CD4-positive, alpha-beta memory T cell (primary cell): ENCODE measurements at places on chromosomes 12 and 14.

DNA sequence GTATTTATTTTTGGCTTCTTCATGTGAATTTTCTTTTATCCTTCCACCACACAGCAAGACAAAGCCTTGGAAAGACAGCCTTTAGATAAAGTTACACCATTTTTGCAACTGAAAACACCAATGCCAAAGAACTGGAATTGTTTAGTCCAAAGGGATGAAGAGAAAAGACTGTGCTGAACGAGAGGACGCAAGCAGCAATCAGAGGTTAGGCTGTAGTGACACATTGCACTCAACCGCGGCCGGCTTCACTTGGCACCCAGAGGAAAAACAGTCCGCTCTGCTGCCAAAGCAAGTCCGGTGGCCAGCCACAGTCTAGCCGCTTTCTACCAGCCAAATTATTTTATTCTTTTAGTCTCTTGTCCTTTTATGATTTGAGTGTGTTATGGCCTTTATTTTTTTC is 49.1 kb upstream of the KCNJ8 start:
- no peak for DNase-seq

- DNase-seq: no peak
Observed at GRCh38 chr12:20364501-20364900, 3.8 kb upstream of the PDE3A start.

GRCh38 chr12:63037746-63038712 is 103.1 kb upstream of the PPM1H start:
- DNase-seq: no peak

DNA sequence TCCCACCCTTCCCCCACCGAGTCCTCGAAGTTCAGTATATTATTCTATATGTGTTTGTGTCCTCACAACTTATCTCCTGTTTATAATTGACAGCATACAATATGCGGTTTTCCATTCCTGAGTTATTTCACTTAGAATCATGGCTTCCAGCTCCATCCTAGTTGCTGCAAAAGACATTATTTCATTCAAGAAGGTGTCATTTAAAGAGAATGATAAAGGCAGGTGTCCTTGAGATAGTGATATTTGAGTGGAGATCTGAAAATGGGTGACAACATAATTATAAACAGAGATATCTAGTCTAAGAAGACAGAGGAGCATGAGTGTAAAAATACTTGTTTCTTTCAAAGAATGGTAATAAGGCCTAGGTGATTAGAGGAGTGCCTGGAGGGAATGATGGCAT is 876.8 kb downstream of the SLC6A15 start:
- no peak for DNase-seq

DNA sequence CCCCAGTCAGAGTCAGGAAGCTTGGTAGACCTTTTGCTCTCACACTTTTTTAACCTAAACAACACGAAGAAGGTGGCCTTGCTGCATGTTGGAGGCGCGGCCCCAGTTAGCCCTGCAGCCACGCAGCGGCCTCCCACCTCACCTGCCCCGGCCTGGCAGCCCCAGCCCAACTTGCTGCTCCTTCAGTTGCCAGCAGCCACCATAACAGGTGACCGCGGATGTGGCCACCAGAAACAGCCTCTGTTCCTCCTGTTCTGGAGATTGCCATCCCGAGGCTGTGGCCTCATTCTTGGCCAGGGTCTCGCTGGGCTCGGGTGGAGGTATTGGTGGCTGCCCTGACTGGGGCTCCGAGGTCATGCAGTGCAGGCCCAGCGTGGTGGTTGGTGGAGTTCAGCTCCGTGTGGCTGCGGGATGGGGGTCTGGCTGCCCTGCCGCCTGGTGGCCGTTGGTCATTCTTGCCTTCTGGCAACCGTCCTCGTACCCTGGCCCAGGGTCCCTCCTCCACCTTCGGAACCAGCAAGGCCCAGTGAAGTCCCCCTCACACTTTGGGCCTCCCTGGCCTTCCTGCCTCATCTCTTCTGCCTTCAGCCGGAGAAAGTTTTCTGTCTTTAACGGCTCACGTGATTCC is 20.7 kb upstream of the TEX22 start:
- DNase-seq: no peak

- no peak for DNase-seq
Observed at GRCh38 chr14:61171727-61172126, 109.4 kb downstream of the TMEM30B start.

GRCh38 chr12:54166567-54167499 is 22.0 kb downstream of the SMUG1 start:
- no peak for DNase-seq

DNA sequence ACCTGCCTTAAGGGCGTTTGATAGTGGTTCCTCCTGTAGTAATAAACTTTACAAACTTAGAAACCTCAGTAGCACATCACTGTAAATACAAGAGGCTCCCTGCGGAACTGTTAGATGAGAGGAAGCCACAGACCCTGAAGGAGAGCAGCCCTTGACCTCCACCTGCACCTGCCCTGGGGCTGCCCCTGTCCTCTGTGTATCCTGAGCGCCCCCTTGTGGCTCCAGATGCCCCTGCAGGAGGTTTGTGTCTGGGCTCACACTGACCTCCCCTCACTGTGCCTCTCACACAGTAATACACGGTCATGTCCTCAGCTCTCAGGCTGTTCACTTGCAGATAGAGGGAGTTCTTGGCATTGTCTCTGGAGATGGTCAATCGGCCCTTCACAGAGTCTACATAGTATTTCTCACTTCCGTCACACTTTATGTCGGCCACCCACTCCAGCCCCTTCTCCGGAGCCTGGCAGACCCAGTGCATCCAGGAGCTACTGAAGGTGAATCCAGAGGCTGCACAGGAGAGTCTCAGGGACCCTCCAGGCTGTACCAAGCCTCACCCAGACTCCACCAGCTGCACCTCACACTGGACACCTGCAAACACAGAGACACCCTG is 1059.8 kb downstream of the TMEM121 start:
- peak; percentile 55 for DNase-seq

DNA sequence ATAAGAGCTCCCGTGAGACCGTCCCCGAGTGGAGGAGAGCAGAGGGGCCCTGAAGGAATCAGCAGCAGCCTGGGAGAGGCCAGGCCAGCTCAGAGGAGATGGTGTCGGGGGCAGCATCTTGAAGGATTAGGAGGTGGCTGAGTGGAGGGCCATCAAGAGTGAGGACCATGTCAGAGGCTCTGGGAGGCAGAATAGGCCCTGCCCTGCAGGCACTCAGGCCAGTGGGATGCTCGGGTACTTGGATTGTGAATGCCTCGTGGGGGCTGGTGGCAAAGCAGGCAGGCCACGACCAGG is 47.7 kb downstream of the IL31 start:
- no peak for DNase-seq
